ENCODE measurements at places on chromosomes 6 and 20. TPM values are rescaled to one million over a fixed set of nuclear protein-coding genes. Genes with fewer than 3 reads are reported as not detected.

- DNase-seq, result no peak
These were observed 41.7 kb downstream of the CNBD2 start for GRCh38 chr20:36010076-36010475.

GRCh38 chr6:166853371-166854325 lies 102.7 kb downstream of the RNASET2 start:
- DNase-seq, result no peak

DNA sequence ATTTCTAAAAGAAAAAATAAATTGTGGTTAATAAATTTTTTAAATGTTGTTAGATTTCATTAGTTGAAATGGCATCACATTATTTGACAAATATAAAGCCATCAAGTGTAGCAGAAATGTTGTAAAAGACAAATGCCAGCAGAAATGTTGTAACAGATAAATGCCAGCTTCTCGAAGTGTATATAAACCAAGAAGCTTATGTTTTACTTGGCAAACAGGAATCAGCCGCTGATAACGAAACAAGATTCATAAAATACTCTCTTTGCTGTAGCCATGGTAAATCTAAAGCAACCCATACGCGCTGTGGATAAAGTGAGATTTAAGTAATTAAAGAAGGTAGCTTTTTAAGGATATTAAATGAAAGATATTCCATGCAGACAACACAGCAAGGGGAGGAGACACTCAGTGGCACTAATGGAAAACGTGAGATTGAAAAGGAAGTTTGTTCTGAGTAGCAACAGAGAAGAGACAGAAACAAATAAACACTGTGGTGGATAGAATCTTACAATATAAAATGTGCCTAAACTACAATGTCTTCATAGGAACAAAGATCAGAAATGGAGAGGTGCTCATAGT lies 29.6 kb downstream of the BTBD9 start:
- peak; percentile 55 for DNase-seq

DNA sequence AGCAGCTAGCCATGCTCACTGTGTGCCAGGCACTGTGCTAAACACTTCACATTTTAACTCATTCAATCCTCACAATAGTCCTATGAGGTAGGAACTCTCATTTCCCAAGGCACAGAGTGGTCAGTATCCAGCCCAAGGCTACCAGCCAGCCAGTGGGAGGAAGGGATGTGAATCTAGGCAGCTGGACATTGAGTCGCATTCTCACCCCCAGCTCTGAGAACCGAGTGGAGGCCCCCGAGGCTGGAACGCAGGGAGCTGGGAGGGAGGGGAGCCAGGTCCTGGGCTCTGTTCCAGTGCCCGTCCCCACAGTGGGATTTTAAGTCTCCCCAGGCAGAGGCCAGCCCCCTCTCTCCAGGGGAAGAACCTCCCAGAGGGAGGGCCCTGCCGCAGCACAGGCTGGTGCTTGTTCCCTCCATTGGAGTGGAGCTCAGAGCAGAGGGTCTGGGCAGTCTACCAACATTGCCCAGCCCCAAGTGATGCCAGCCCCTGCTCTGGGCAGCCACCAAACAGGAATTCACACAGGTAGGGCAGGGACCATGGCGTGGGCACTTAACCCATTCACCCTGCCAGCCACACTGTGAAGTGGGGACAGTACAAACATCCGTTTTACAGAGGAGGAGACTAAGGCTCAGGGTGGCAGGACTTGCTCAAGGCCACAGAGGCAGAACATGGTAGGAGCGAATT lies 131.3 kb downstream of the CEBPB start:
- DNase-seq, result peak; percentile 93

GRCh38 chr6:19753826-19754225 lies 83.3 kb upstream of the ID4 start:
- no peak for DNase-seq

The PROKR2 gene
- total RNA-seq, result not detected

The RMND1 gene
- 54.9 TPM for total RNA-seq

The SOX18 gene
- 8.7 TPM for total RNA-seq

The APOM gene
- not detected for total RNA-seq

All from umbilical cord (tissue), 2 donors.